ENCODE measurements at places on chromosomes 1 and 21.

- no peak for DNase-seq
These were observed 39.0 kb upstream of the F3 start for GRCh38 chr1:94580367-94581115.

DNA sequence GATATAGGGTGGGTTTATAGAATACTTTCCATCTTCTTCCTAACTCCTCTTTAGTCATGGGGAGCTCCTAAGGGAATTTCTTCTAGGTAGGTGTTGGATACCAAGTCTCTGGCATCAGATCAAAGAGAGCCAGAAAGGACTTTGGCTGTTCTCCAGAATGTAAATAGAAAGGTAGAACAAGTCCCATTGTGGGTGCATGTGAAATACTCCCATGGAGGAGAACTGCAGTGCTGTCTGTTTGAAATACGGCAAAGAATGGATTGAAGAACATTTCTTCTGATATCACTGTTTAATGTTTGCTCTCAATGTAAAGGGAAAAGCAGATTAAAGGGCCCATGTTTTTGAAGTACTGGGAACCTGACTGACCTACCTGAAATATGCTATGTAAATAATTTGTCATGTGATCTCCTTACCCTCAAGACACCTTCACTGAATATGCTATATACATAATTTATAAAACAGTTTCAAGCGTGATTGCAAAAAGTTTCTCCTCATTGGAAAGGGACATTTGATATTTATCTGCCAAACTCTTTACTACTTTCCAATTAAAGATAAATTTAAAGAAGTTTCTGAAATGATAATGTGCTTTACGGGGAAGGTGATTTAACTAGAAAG lies 65.9 kb downstream of the LAMC1 start:
- no peak for DNase-seq

DNA sequence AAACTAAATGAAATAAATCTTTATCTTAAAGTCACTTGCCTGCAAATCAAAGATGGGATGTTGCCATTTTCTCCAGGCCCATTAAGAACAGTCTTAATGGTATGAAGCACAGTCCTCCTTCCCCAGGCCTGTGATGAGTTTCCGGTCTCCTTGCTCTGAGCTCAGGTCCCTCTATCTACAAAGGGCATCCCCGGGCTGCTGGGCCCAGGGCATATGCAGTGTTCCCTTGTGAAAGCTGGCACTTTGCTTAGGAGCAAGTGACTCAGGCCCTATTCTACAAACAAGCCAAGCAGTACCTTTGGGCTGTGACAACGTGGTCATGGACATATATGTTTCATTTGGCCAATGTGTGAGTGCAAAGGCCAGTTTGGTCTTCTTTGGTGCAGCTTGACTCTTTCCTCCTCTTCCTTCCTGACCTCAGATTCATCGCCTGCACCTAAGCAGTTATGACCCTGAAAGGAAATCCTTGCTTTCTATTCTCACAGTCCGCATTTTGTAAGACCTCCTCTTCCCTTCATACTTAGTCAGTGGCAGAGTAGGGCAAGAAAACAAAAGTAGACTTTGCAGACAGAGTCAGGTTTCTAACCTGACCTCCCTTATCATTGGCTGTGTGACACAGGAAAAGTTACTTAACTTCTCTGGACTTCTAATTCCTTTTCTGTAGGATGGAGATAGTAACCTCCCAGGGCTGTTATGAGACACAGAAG lies 109.5 kb downstream of the ERG start:
- DNase-seq = no peak

GRCh38 chr1:151511636-151512215 lies 539 bp downstream of the CGN start:
- DNase-seq = peak; percentile 27
